NCI-H1417 (cell line): ENCODE measurements at places on chromosomes 12 and 14.

DNA sequence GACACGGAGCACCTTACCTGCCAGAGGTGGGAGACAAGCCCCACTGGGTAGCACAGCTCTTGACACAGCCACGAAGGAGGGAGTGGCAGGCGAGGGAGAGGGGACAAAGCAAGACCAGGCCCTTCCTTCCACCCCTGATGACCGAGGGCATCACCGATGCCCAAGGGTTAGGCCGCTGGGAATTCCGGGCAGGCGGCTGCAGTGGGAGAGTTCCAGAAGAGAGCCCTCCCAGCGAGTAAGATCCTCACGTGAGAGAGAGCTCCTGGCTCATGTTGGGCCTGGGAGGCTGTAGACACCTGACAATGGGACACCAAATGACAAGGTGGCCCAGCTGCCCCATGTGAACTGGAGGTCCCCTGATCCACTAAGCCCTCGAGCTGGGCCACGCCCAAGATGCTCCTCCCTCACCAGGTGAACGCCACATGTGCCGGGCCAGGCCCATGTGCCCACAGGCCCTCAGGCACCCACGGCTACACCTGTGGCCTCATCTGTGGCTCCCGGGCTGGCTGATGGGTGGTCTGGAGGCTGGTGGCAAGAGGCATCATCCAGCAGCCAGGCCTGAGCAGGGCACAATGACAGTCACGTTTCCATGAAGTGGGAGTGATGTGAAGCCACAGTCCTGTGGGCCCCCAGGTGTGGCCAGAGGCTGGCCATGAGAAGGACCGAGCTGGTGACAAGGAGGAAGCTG lies 32.1 kb upstream of the C14orf180 start:
- DNase-seq: no peak

DNA sequence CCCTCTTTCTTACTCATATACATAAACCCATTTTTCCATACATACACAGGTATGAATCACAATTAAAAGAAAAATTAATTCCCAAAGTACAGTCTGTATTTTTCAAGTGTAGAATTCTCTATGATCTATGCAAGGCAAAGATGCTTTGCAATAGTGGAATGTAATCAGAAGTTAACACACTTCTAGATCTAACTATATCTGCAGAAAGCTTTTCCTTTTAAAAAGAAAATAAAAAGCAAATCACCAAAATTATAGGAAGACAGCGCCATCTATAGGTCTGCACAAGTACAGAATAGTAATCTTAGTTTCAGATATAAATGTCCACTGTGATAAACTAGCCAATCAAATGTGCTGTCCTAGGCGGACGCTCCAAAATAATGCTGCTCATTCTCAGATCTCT lies 22.0 kb downstream of the SLC25A21 start:
- peak; percentile 79 for DNase-seq

DNA sequence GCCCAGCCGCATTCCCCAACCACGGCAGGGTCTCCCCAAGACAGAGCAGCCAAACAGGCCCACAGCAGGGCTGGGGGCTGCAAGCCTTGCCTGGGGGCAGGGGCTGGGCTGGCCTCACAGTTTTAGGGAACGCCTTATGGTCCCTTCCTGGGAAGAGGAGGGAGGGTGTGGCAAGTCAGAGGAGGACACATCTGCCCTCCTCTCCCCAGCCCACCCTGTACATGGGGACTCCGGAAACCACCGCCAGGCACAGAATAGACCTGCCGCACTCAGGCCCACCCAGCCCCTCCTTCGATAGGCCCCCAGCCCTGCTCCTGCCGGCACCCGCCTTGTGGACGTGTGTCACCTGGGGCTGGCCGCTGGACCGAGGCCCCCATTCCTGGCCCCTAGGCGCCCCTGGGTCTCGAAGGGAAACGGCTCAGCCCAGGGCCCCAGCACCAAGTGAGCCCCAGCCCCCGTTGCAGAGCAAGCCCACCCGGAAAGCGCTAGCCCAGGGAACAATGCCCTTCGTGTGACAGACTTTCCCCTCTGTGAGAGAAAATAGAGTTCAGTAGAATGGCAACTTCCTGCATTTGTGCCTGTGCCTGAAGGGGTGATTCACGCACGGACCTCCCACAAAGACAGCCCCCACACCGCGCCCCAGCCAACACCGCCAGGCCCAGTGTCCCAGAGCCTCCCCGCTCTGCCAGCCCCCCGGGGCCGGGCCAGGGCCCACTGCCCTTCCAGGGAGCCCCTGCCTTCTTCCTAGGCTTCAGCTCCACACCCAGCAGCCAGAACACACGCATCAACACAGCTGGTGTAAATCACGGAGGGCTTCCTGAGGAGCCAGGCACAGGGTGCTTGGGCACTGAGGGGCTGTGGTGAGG lies 12.0 kb upstream of the NUDT14 start:
- DNase-seq: no peak

DNA sequence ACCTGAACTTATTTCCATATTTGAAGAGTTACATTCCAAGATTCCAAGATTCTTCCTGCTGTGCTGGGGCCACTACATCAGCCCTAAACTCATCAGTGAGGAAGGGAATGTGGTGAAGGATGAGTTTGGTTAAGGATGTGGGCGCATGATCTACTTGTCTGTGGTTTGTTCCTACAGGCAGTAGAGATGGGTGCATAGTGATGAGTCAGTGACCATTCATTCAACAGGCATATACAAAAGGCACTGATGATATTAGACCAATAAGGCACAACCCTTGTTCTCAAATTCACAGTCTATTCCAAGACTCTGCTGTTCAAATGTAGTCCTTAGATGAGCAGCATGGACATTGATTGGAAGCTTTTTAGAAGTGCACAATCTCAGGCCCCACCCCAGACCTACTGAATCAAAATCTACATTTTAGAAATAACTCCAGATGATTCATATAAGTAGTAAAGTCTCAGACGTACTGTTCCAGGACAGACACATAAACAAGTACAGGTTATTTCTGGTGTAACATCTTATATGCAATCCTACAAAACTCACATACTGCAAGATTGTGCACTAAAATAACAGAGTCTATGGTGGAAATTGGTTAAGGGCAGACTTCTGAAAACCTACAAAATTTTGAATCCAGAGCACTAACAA lies 47.7 kb upstream of the MAP3K9 start:
- no peak for DNase-seq

GRCh38 chr12:111085096-111085495 lies 164.7 kb upstream of the MYL2 start:
- DNase-seq: no peak

GRCh38 chr12:124605150-124605882 lies 37.9 kb upstream of the NCOR2 start:
- DNase-seq: no peak

DNA sequence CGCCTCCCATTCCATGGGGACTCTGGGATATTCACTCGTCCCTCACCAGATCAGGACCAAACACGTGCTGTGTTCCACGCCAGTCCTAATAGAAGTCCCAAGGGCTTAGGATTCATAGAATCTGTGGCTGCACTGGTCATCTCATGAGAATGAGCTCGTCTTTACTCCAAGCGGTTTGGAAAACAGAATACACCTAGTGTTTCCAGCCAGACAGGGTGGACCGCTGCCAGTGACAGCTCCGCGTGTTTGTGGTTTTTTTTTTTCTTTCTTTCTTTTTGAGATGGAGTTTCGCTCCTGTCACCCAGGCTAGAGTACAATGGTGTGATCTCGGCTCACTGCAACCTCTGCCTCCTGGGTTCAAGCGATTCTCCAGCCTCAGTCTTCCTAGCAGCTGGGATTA lies 75.1 kb downstream of the GLT1D1 start:
- DNase-seq: no peak

DNA sequence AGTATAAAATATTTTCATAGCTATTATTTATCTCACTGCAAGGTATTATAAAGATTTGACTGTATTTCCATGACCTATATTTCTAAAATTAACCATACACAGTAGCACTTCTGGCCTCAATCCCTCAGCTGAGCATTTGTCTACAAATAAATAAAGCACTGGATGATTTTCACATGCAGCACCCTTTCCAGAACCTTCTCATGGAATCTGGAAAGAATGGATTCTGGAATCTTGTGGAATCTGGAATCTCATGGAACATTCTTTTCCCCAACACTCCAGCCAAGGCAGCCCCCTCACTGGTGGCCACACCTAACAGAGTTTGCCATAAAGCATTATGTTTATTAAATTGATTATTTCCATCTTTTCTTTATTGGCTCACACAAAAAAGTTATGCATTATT lies 199.2 kb downstream of the MSRB3 start:
- DNase-seq: no peak

DNA sequence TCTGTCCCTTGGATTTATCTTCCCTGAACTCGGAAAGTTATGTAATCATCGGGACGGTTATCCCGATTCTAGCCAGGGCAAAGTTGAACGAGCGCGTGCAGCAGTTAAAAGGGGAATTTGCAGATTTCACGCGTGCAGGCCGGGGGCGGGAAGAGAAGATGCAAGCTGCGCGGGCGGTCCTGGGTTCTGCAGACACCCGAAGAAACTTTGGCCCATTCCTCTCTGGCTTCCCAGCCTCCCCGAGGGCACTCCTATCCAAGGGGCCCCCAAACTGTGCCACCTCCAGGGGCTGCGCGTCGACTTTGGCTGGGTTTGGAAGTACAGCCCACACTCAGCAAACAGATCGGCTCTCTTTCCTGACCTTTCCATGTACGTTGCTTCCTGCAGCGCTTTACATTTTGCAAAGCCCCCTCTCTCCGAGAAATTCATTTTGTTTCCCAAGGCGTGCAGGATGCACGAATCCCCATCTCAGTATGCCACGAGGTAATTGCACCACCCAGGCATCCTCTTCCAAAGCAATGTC lies 941 bp upstream of the PPP1CC start:
- peak; percentile 36 for DNase-seq

DNA sequence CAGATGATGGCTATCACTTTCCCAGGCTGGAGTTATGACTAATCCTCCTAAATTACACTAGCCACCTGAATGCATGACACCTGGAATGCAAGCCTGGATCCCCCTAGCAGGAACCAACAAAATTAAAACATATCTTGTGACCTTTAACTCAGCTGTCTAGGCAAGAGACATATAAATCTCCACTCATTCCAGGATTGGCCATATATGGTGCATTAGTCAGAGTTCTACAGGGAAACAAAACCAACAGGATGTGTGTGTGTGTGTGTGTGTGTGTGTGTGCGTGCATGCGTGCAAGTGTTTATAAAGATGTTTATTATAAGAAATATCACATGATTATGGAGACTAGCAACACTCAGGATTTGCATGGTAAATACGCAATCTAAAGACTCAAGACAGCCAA lies 212.8 kb downstream of the KIF21A start:
- DNase-seq: no peak

DNA sequence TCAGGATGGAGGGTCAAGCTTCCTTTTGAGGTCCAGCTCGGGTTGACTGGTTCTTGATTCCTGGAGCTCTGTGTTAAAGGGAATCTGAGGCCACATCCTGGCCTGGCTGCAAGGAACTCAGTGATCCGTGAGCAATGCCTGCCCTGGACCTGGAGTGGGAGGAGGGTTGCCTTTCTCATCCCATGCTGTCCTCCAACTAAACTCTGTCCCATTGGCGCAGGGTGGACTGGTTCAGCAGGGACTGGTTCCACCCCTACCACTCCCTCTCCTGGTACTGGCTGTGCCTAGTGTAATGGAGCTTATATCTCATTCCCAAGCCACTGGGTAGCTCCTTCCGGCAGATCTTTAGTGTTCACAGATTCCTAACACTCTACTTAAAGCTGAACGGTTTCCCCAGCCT lies 3.9 kb upstream of the CMKLR1 start:
- DNase-seq: no peak

- no peak for DNase-seq
These were observed 68.1 kb downstream of the ANO4 start for GRCh38 chr12:100862676-100863075.
